Amniotic epithelial cell (primary cell): ENCODE measurements at places on chromosomes 12 and 14.
A peak's percentile ranks its signal among the peaks of the same experiment; 100 is the strongest.

- DNase-seq: no peak
Observed at GRCh38 chr12:117501076-117501869, 139.8 kb upstream of the NOS1 start.

GRCh38 chr12:109127533-109128242 is 11.3 kb downstream of the ACACB start:
- no peak for DNase-seq

- no peak for DNase-seq
Observed at GRCh38 chr14:76589246-76589645, 172.0 kb upstream of the VASH1 start.

DNA sequence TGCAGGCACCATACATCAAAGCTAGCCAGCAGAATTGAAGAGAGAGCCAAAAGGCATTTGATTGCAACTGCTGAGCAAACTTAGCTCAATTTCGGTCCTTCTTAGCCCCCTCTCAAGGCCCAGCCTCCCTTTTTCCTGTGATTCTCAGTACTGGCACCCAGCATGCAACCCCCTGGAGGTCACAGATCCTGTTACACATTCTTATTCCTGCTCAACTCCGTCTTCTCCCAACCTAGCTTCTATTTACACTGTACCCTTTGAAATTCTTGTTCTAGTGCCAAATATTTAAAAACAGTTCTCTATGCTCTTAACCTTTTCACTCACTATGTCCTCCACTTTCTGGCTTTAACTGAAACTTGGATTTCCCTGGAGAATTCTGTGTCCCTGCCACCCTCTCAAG is 131.3 kb upstream of the CPSF6 start:
- no peak for DNase-seq

DNA sequence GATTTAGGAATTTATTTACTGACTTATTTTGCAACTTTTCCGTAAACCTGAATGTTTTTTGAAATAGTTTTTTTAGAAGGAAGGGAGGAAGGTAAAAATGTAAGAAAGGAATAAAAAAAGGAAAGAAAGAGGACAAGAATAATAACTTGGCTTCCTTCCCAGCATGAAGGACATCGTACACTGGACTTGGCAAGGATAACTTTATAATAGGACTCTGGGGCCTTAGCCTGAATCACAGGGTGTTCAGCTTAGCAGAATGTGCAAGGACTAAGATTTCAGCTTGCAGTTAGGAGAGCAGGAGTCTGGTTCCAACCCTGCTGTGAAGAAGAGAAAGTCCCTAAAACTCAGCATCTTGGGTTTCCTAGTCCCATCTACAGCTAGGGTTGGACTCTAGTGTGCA is 1053.3 kb downstream of the VRK1 start:
- DNase-seq: no peak

- DNase-seq: no peak
Observed at GRCh38 chr12:49030119-49030518, 11.5 kb upstream of the PRKAG1 start.

DNA sequence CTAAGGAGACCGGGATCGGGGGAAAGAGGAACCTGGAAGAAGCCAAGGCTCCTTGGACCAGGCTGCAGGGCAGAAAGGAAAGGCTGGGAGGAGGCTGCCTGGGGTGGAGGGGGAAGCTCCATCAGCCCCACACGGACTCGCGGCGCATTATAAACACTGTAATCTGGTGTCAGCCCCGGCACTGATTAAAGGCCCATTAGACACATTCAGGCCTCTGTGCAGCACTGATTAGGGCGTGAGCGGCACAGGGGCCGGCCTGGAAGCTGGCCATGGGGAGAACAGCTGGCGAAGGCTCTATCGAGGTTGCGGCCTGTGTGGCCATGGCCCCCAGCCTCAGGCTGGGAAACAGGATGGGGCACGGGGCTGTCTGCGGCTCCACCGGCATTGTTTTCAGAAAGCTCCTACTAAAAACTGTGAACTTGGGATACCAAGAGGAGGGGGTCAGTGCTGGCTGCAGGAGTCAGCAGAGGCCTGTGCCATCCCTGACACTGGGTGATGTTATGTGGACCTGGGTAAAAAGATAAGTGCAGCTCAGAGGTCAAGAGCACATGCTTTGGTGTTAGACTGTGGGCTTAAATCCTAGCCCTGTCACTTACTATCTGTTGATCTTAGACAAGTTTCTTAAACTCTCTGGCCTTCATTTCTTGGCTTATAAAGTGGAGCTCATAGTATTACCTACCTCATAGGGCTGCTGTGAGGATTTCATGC is 10.6 kb downstream of the ACVRL1 start:
- no peak for DNase-seq

DNA sequence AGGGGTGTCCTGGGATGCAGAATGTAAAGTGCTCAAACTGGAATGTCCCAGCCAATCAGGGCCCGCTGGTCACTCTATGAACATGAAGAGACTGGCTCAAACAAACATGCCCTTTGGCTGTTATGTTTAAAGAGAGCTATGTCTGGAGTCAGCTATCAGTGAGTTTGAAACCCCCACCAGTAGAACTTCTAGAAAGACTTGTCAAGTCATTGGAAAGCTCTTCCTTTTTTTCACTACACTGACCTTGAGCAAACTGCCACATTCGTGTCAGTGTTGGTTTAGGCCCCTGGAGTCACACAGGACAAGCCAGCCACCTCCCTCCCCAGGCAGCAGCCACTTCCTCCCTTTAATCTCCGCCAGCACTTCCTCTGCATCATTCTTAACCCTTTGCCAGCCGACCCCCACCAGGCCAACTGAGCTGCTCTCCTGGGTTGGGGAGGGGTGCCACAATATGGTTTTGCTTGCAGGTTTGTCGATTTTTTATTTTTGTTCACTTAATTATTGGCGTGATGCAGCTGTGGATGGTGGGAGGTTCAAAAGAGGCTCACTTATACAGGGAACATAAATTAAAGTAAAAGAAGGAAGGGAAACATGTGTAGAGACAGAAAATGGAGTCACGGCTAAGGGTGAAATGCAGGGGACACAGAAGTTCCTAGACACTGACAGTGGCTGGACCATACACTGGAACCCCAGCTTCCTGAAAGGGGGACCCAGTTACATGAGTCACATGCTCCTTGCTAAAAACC is 25.3 kb downstream of the CMKLR1 start:
- DNase-seq: no peak

DNA sequence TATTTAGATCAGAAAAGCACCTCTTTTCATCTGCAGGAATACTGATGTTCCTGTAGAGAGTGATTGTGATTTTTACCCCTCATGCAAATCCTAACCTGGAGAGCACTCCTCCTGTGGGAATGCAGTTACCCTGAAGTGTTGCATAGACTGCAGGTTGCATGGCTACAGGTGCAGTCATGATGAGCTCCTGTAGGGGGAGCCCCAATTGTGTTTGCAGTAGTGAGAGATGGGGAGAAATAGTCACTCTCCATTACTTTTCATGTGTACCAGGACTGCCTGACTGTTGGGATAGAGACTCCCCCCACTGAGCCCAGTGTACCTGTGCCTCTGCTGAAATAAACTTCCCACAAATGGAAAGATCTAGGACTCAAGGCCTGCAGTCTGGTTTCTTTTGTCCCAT is 1086.5 kb downstream of the SLC6A15 start:
- DNase-seq: peak; percentile 41

DNA sequence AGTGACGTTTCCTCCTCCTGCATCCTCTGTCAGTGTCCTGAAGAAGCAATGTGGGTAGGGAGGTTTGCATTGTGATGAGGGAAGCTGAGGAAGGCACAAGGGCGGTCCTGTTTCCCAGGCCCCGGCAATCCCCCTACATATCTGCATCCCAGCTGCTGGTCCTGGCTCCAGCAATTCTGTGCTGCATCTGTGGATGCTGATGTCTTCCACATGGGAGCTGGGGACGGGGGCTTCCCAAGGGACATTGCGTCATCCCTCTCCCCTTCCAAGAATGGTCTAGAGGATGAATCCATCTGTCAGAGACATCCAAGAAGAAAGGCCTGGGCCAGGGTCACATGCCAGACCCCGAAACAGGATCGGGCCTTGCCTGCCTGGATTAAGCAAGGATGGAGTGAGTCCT is 52.1 kb downstream of the TSPAN11 start:
- no peak for DNase-seq

DNA sequence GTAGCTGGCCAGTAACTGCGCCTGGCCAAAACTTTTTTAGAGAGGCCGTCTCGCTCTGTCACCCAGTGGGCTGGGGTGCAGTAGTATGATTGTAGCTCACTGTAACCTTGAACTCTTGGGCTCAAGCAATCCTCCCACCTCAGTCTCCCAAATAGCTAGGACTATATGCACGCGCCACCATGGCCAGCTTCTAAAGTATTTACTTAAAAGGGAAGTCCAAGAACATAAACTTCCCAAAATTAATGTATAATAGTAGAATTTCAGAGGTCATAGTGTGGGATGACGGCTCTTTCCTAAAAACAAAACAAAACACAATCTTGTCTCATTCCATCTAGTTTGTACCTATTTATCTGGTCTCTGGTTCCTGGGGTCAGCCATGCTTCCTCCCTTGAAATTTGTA is 42.2 kb upstream of the FOS start:
- no peak for DNase-seq

DNA sequence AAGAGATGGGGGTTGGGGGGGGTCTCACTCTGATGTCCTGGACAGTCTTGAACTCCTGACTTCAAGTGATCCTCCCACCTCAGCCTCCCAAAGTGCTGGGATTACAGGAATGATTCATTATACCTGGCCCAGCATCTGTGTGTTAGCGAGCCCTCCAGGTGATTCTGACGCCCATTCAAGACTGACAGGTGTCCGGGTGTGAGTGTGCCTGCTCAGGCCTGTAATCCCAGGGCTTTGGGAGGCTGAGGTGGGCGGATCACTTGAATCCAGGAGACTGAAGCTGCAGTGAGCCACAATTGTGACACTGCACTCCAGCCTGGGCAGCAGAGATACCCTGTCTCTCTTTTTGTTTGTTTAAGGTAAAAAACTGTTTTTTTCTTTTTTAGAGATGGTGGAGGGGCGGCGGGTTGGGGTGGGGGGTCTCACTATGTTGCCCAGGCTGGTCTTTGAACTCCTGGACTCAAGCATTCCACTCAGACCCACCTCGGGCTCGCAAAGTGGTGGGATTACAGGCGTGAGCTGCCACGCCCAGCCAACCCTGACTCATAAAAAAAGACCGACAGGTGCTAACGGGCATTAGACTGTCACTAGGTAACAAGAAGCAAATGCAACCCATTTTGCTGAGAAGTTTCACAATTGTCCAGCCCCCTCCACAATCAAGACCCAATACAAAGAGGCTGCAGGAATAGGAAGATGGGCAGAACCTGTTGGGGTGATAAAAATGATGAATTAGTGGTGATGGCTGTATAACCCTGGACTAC is 4.7 kb downstream of the VSIG10 start:
- no peak for DNase-seq
